ENCODE measurements at places on chromosomes 13 and 19. TPM values are rescaled to one million over a fixed set of nuclear protein-coding genes. Genes with fewer than 3 reads are reported as not detected.

The SCN1B gene
- total RNA-seq = 119 TPM

The ZNF729 gene
- not detected for total RNA-seq

The ELSPBP1 gene
- total RNA-seq = not detected

The ZNF227 gene
- total RNA-seq = 6.6 TPM
